ENCODE measurements at places on chromosomes 5 and 9.
A peak's percentile ranks its signal among the peaks of the same experiment; 100 is the strongest.

DNA sequence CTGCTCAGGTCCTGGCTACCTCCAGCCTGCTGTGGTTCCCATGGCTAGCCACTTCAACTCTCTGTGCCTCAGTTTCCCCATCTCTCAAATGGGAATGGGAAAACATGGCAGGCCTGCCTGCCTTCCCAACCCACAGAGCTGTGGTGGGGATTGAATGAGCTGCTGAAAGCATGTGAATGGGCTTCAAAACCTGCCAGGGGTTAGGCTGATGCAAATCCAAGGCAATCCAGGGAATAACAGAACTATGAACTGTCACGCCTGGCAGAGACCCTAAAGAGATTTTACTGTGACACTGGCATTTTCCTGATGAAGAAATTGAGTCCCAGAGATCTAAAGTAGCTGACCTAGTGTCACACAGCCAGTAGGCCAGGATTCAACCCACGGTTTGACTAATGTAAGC is 29.9 kb upstream of the TCF7 start:
- DNase-seq, result no peak

DNA sequence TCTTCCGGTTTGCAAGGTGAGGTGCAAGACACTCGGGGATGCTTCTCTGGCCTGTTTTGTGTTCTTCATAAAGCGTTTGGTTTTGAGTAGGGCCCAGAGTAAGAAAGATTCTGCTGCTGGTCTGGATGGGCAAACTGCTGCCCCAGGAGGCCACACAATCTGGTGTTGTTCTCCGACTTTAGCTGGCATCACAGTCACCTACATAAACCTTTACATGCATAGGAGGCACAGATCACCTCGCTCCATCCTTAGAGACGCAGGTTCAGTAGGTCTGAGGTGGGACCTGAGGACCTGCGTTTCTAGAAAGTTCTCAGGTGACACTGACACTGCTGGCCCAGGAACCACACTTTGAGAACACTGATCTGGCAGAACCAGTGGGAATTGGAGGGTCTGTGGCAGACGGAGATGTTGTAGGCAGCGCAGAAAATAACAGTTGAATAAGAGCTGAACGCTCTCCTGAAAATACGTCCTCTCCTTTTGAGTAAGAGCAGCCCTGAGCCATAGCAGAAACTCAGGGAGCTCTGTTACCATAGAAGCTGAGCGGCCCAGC is 3.9 kb upstream of the SLC6A3 start:
- DNase-seq, result no peak

- DNase-seq, result peak; percentile 61
Measured at GRCh38 chr5:177473443-177474001, at the start of gene DBN1. Gene DBN1, minus strand, starts transcription at chr5:177473634. Its CDS starts 113 bp downstream, at chr5:177473521.

DNA sequence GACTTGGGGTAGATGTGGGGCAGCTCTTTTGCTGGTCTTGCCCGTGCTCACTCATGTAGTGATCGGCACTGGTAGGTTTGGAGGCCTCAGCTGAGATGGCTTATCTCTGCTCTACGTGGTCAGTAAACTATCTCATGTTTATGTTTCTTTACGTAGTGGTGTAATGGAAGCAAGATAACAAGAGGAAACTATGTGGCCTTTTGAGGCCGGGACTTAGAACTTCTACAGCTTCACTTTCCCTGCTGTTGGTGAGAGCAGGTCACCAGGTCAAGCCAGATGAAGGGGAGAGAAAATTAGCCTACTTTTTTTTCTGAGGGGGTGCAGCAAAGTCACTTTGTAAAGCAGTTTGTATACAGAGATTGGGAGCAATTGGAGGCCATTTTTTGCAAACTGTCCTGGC is 8.5 kb downstream of the FOCAD start:
- peak; percentile 36 for DNase-seq

DNA sequence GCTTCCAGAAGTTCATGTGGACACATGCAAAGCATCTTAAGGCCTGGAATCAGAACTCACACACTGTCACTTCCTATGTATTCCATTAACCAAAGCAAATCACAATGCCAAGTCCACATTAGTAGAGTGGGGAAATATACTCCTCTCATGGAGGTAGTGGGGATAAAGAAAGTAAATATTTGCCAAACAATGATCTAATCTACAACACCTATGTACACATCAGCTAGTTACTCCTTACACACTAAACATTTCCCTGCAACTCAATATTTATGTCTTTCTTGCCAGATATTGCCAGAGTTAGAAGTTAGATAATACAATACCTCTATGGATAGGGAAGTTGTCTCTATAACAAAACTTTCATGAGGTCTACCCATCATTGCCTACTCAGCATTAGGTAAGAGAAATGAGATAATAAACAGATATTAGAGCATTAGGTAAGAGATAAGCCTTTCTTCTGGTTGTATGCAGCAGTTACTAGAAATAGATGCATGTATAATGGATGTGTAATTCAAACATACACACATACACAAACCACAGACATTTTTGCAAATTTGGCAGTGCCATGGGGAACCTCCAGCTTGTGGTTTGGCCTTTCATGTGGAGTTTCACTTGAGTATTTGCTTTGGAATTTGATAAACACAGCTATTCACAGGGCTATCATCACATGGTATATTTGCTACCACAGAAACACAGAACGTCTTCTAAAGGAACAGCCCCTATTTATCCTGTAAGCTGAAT is 196.5 kb downstream of the TLE1 start:
- DNase-seq, result peak; percentile 100
